ENCODE measurements at places on chromosomes 12 and 14.
A peak's percentile ranks its signal among the peaks of the same experiment; 100 is the strongest.

DNA sequence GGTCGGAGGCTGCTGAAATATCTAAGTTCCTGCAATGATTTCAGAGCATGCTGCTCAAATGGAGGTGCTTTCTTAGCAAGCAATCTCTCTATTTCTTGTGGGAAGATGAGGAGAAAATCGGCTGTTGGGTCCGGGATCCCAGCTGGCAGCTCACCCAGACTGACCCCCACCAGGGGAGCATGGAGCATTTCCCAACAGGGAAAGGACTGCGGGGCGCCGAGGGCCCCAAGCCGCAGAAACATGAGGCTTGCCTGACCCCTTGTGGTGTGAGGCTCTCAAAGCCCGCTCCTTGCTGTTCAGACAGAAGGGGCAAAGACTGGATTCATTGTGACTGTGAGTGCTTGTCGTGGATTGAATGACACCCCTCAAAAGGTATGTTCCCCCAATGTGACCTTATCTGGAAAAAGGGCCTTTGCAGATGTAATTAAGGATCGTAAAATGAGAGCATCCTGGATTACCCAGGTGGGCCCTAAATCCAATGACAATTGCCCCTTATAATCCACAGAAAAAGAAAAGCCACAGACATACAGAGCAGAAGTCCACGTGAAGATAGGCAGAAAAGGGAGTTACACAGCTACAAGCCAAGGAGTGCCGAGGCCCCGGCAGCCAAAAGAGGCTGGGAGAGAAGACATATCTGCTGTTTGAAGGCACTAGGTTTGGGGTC is 116.3 kb upstream of the VASH1 start:
- DNase-seq: peak; percentile 85

GRCh38 chr12:71582925-71583324 is 80.7 kb downstream of the ZFC3H1 start:
- DNase-seq: no peak

- DNase-seq: no peak
These were observed 270.4 kb downstream of the ADAMTS20 start for GRCh38 chr12:43281563-43281962.

- no peak for DNase-seq
These were observed 101.1 kb downstream of the BMP4 start for GRCh38 chr14:53855574-53855973.

DNA sequence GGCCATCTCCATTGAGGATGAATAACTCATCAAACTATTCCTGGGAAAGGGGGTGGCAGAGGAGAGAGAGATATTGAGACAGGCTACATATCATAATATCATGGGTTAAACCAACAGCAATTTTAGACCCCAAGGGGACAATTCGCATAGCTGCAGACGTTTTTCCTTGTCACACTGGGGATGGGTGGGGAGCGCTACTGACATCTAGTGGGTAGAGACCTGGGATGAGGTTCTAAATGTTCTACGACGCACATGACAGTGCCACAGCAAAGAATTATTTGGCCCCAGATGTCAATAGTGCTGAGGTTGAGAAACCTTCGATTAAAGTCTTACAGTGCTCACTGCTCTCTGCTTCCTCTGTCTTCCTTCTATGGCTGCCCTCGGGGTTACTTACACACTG is 425.6 kb downstream of the NRXN3 start:
- DNase-seq: peak; percentile 45

- DNase-seq: no peak
These were observed 24.9 kb downstream of the PPM1A start for GRCh38 chr14:60273956-60274355.

DNA sequence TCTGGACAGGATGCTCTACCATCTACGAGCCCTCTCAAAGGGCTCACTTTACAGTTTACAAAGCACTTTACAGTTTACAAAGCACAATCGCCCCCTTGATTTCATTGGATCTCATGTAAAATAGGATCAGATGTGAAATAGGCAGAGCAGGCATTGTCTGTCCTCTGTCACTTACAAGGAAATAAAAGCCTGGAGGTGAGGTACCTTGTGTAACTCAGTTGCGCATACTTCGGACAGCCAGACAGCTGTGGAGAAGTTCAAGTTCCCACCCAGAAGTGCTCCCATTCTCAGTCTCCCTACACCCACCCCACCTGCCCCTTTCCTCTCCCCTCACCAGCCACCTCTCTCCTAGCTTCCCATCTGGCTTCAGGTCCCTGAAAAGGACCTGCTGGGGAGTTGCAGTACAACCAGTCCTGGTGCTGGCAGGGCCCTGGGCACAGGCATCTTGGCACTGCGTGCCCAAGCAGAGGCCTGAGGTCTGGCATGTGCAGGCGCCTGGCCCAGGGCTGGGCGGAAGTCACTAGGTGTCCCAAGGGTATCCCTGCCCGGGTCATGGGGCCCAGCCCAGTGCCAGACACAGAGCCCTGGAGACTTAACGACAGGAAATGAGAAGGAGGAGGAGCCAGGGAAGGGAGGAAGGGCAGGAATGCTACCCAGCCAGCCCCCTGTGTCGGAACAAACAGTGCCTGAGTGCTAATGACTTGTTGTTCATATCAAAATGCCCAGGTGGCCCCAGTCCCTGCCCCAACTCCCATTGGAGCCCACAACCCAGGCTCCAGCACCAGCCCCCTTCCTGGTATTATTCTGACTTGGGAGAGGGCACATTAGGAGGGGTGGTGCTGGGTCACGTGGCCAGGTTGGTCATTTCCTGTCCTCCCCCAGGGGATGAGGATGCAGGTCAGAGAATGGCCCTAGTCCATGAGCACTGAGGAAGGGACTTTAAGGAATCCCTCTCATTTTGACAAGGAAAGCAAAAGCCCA is 5.4 kb downstream of the RAPGEF3 start:
- no peak for DNase-seq

DNA sequence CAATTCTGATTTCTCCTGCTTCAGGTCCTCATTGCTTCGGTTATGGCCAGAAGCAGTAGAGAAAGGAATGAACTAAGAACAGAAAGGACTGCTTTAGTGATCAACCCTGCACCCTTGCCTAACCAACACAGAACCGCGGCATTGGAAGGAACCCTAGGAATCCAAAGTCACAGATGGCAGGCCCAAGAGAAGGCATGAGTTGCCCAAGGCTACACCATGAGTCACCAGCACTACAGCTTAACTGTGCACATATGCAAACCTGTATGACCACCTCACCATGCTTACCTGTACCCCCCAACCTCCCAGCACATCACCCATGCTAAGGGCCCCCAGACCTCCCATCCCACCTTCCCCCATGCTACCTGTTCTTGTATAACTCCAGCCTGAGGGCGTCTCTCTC is 25.9 kb upstream of the BLTP3B start:
- DNase-seq: no peak

DNA sequence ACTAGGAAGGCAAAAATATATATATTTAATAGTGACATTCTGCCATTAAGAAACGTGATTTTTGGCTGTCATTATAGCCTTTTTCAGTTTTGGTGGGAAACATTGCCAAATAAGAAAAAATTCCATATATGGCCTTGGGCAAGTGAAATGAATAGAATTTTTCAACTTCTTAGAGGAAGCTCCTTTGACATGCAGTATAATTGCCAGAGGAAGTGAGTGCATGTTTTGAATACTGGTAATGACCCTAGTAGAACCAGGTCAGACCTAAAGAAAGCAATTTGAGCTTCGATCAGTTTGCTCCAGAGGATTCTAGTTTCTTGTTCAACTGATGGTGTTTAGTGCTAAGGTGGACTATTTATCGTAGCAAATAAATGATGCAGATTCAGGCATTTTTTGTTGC is 26.2 kb upstream of the TRIM9 start:
- no peak for DNase-seq

GRCh38 chr14:64720131-64720576 is 15.9 kb downstream of the PLEKHG3 start:
- no peak for DNase-seq

GRCh38 chr12:53211476-53212381 is 4.7 kb upstream of the ITGB7 start:
- DNase-seq: peak; percentile 68

- DNase-seq: no peak
These were observed 21.8 kb upstream of the EGLN3 start for GRCh38 chr14:33972583-33973081.

DNA sequence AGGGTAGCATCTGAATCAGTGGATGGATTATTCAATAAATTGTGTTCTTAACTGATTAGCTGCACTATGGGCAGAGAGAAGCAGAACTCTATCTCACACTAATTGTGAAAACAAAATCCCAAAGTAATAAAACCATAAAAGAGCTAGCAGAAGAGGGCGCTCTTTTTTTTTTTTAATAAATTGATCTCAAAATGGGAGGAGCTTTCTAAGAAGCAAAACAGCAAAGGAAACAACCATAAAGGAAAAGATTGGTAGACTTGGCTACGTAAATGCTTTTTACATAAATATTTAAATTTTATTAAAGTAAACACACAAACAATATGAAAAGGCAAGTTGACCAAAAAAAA is 1.5 kb upstream of the TM7SF3 start:
- no peak for DNase-seq

- DNase-seq: no peak
These were observed 96.0 kb upstream of the PCED1B start for GRCh38 chr12:46983393-46983793.

GRCh38 chr12:106580671-106581508 is 1.9 kb upstream of the RFX4 start:
- no peak for DNase-seq

GRCh38 chr12:4202487-4202886 is 71.1 kb upstream of the CCND2 start:
- DNase-seq: no peak

GRCh38 chr12:14417715-14418114 is 52.2 kb downstream of the ATF7IP start:
- DNase-seq: peak; percentile 70

GRCh38 chr14:62015945-62016344 is 253.7 kb downstream of the SNAPC1 start:
- no peak for DNase-seq

DNA sequence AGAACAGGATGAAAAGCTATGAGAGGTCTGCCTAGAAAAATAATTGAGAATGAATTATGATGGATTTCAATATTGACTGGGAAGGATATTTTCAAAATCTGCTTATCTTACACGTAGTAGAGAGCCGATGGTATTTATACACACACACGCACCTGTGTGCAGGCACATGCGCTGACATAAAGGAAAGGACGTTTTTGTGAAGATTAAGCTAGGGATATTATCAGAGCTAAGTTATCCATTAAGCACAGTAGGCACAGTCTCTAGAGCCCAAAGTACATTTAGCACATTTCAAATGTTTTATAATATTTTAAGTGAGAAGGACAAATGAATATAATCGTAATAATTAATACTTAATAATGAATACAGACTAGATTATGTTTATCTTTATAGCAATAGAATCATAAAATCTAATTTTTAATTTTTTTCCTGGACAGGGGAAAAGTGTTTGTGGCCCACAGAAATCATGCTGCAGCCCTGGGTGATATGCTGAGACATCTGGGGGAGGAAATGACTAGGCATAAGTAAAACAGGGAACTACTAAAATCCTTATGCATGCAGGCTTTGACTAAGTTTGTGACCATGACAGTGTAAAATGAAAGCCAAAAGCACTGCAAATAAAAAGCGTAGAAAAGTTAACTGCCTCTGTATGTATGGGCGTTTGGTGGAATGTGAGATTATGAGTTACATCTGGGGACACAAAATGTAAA is 146.1 kb downstream of the KITLG start:
- DNase-seq: no peak

- DNase-seq: no peak
These were observed 1.5 kb upstream of the KRT1 start for GRCh38 chr12:52681526-52682380.

DNA sequence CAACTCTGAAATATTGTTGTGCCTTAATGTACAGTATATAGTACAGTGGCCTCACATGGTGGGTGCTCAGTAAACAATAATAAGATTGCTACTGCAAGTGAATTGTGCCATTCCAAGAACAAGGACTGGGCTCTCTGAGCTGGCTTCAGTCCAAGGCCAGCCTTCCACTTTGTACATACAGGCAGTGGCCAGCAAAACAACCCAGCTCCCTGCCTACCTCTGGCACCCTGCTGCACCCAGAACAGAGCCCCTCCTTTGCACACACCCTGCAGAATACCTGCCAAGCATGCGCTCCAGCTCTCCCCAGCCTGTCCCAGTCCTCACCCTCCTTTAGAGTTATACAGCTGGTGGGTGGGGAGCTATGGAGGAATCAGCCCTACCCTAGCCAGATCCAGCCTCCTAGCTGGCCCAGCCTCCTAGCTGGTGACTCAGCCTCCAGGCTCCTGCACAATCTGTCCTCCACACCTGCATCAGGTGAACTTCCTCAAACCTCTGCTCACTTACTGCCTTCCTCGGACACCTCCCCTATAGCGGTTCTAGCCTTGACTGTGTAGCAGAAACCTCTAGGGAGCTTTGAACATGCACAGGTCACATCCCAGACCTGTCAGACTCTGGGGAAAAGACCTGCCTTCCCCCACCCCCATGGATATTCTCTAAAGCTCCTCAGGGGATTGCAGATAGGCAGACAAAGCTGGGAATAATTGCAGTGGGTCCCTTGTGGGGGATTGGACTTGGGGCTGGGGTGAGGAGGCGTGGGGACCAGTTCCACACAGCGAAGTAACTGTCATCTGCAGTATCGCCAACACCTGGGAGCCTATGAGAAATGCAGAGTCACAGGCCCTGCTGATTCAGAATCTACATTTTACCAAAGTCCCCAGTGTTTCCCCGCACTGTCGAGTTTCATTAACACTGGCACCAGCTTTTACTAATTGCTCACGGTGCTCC is 17.9 kb downstream of the ZDHHC22 start:
- DNase-seq: peak; percentile 84

GRCh38 chr14:102034301-102034700 is 52.5 kb downstream of the HSP90AA1 start:
- no peak for DNase-seq

DNA sequence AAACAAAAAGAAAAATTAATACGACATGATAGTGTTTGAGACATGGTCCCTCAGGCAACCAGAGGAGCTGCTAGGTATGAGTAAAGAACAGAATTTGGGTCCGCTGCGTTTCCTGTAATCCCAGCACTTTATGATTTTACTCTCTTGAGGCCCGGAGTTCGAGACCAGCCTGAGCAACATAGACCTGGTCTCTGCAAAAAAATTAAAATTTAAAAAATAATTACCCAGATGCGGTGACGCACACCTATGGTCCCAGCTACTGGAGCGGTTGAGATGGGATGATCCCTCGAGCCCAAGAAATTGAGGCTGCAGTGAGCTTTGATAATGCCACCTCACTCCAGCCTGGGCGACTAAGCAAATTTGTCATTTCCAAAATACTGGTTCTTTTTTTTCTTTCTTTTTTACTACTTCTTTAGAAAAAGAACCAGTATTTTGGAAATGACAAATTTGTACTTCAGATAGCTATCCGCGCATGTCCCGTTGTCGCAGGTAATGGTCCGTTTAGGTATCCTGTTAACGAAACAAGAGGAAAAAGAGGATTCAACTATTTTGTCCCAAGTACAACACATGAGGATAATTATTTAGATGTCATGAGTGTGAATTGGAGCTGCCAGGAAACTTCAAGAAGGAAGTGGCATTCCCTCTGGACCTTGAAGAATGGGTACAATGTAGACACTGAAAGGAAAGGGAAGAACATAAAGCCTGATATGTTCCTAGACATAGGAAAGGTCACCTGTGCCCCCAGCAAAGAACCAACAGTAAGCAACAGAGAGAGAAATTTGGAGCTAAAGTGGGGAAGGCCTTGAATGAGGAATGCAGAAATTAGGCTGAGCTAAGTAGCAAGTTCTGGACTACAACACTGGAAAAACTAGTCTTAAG is 1.2 kb upstream of the HECTD1 start:
- DNase-seq: no peak

GRCh38 chr14:39138440-39138839 is 24.3 kb downstream of the GEMIN2 start:
- DNase-seq: no peak

- DNase-seq: no peak
These were observed 87.6 kb upstream of the PRB2 start for GRCh38 chr12:11482955-11483354.

Data from D341Med (cell line).